ENCODE measurements at places on chromosomes 12 and 14. TPM values are rescaled to one million over a fixed set of nuclear protein-coding genes. Genes with fewer than 3 reads are reported as not detected.

- no peak for DNase-seq
Measured at GRCh38 chr12:27578689-27579372, 54.8 kb downstream of the PPFIBP1 start.

- no peak for DNase-seq
Measured at GRCh38 chr12:16225692-16226091, 51.8 kb downstream of the SLC15A5 start.

Gene RAB15
- 5.7 TPM for total RNA-seq

DNA sequence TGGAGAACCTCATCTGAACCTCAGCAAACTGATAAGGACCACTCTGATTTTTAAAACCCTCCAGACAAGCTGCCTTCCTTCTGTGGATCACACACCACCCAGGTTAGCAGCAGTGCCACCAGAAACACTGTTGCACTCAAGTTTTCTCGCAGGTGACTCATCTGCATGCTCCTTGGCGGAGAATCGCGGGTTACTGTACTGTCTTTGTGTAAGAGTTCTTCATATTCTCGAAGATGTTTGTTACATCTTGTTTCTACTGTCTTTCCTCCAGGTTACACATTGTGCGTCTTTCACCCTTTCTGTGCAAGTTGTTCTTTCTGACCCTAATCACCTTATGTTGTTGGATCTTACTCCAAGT, 331.2 kb downstream of the CACNA1C start:
- no peak for DNase-seq

DNA sequence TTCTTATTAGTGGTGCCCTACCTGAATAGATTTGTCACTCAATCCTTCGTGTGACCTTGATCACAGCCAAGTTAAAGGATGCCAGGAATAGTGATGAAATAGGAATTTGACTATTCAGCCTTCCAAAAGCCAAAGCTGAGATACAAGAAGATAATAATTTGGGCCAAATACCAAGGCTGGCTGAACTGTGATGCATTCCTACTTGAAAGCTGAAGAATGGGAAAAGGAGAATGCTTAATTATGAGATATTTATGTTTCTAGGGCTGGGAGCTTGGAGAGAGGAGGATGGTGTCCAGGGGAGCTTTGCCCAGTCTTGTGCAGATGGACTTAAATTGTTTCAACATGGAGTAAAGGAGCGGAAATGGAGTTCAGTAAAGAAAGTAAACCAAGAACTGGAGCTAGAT, 5.2 kb downstream of the RNASE7 start:
- DNase-seq: no peak

GRCh38 chr12:78457938-78458337, 406.6 kb upstream of the SYT1 start:
- no peak for DNase-seq

- no peak for DNase-seq
Measured at GRCh38 chr14:33184587-33184986, 245.9 kb downstream of the NPAS3 start.

Gene TAS2R7
- 0.42 TPM for total RNA-seq

Gene GYS2
- 15.5 TPM for total RNA-seq

Measured in liver (tissue), 10 donors.